ENCODE measurements at places on chromosomes 13 and 19. TPM values are rescaled to one million over a fixed set of nuclear protein-coding genes. Genes with fewer than 3 reads are reported as not detected.

The ZNF429 gene
- total RNA-seq, result 8.3 TPM

The HIF3A gene
- not detected for total RNA-seq

The LIM2 gene
- not detected for total RNA-seq

The DIAPH3 gene
- total RNA-seq, result 15.4 TPM

The KLK3 gene
- total RNA-seq, result not detected

The PDE4C gene
- 0.98 TPM for total RNA-seq

The GDF15 gene
- total RNA-seq, result 335 TPM

The CEACAM1 gene
- 2.4 TPM for total RNA-seq

The ODAD3 gene
- total RNA-seq, result 1.9 TPM

The KLK10 gene
- not detected for total RNA-seq

The PRSS57 gene
- not detected for total RNA-seq

The LRRC8E gene
- 5.0 TPM for total RNA-seq

The ZBTB7A gene
- 48.0 TPM for total RNA-seq

The TRAPPC6A gene
- 24.7 TPM for total RNA-seq

The PCDH9 gene
- total RNA-seq, result 4.2 TPM

The SHISA2 gene
- total RNA-seq, result 1.2 TPM

The QPCTL gene
- total RNA-seq, result 19.4 TPM

The CNMD gene
- total RNA-seq, result not detected

The ZNF709 gene
- total RNA-seq, result 4.0 TPM
